Activated CD4-positive, CD25-positive, alpha-beta regulatory T cell (primary cell): ENCODE measurements at places on chromosomes 6 and 20.

DNA sequence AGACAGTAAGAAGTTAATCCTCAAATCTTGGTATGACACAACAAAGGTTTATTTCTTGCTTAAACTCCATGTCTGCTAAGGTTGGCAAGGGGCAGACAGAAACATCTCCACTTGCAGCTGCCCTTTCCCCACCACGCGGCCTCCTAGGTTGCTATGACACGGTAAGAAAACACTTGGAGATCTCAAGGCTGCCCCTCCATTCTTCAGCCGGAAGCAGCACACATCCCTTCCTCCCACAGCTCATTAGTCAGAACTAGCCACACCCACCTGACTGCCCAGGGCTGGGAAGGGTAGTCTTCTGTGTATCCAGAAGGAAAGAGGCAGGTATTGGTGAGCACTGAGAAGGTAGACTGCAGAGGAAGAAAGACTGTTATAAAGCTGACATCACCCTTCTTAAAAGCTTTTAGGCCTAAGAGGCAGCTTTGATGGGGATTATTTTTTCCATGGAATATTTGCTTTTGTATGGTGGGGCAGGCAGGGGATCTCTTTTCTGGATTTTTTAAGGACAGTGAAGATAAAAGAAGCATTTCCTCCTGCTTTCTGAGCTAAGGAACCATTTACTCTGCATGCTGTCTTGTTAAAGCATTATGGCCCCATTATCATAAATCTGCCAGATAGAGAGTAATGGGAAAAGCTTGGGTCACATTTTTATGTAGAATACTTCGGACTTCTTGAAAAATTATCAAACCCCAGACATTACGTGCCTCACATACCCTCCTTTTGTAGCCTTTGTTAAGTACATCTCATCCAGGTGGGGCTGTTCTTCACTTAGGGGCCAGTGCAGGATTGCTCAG, 41.6 kb downstream of the MRAP2 start:
- DNase-seq = no peak

DNA sequence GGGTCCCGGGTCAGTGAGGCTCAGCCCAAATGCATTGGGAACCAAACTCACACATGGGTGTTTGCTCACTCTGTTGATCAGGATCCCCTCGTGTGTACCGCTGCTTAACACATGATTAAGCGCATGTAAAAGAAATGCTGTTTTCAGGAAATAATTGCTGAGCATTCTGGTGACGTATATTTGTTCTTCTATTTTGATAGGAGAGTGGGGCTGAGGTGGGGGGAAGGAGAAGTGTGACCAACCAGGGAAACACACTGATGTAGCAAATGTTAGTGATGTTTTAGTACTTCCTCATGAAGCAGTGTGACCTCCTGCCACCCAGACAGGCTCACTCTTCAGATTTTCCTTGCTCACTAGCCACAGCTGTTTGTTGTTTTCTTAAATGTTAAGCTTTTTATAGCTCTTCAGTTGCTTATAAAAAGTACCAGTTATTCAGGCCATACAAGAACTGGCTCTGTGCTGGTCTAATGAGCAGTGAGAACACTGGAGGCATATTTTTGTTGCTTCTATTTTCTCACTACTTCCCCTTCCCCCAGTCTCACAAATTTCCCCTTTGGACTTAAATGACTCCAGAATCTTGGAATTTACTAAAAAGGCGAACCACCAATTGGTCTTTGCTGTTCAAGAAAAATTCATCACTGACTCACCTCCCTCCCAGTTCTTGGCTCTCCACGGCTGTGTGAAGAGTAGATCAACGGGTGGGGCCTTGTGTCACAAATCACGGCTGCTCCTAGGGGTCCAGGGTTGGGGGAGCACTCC, 79.2 kb upstream of the BACH2 start:
- no peak for DNase-seq

GRCh38 chr6:64672131-64672530, 1034.9 kb downstream of the EYS start:
- DNase-seq = no peak

GRCh38 chr20:44601801-44602204, 19.4 kb downstream of the PKIG start:
- DNase-seq = no peak

- no peak for DNase-seq
Measured at GRCh38 chr6:52505726-52506409, 71.0 kb downstream of the TRAM2 start.

DNA sequence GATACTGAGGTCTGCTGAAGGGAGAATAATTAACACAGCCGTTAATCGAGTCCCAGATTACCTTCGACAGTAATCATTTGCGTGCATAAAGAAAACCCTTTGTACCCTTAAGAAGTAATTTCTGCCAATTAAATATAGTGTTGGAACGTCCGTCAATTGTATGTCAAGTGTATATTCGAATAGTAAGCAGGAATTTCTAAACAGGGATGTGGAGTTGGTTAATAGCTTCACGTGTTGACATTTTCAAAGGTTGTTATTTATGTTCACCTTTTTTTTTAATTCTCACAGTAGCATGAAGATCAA, 798 bp upstream of the SNAP91 start:
- DNase-seq = no peak

DNA sequence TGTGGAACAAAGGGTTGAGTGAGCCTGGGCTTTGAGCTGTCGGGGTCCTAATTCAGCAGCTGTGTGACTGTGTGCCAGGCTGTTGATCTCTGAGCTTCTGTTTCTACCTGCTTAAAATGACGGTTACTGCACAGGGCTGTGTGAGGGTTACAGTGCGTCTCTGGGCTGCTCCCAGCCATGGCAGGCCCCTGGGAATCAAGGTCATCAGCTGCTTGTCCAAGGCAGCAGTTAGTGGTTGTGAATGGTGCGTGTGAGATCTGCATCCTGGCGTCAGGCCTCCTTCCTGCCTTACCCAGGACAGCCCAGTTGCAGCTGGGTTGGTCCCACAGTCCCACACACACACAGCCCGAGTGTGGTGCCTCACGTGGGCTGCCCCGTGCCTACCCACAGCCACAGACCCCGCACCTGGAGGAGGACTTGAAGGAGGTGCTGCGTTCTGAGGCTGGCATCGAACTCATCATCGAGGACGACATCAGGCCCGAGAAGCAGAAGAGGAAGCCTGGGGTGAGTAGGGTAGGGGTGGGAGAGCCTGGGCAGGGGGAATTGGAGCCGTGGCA, 15.6 kb downstream of the GTSF1L start:
- DNase-seq = no peak

GRCh38 chr6:42981836-42982235, 2.5 kb upstream of the PPP2R5D start:
- no peak for DNase-seq

- DNase-seq = no peak
Measured at GRCh38 chr20:46202766-46203509, 84.8 kb downstream of the CD40 start.

DNA sequence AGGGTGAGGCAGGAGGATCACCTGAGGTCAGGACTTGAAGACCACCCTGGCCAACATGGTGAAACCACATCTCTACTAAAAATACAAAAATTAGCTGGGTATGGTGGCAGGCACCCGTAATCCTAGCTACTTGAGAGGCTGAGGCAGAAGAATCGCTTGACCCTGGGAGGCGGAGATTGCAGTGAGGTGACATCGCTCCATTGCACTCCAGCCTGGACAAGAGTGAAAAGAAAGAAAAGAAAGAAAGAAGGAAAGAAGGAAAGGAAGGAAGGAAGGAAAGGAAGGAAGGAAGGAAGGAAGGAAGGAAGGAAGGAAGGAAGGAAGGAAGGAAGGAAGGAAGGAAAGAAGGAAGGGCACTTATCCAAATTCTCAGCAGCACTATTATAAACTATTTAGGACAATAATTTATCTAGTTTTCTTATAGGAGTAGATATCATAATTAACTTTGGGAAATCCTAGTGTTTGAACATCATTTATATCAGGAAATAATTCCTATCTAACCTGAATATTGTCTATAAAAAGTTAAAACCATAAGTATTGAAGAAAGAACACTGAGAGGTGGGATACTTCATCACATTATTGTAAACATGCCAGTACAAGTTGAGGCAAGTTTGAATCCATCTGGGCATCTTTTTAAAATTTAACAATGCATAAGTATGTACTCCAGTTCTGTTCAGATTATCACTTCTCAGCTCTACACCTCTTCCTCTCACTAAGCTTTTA, 305.5 kb downstream of the SLC35F1 start:
- no peak for DNase-seq

DNA sequence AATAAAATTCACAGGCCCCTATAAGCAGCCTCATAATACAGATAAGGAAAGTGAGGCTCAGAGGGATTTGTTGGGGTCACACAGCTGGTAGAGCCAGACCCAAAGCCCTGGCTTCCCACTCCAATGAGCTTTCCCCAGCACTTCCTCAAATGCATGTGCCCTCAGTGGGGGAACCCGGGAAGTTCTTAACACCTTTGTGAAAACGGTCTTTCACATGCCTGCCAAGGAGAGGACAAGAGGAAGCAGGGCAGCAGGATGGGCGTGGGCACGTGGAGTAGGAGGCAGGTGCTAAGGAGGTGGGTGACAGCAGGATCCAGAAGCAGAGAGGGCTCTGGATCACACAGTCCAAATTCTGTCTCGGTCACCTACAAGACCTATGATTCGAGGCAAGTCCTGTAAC, 598 bp downstream of the PI16 start:
- DNase-seq = no peak

DNA sequence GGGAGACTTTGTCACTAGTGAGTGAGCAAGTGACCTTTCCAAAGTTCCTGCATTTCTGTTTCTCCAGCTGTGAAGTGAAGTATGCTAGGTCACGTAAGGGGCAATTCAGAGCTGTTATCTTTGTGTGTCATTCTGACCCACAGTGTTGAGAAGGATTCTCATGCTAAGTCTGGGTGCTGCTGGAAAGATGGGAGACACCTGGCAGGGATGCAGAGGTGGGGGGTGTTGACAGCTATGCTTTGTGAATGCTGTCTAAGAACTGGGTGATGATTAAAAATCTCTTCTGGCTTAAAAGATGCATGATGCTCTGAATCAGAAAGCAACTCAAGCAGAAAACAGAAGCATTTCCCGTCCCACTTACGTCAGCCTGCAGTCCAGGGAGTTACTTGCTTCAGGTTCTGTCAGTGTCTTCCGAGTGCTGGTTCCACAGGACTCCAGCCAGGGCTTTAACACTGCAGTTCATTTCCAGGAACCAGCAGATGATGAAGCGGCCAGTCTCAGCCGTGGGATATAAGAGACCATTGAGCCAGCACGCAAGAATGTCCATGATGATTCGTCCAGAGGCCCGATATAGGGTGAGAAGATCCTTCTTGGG, 30.9 kb upstream of the ASXL1 start:
- no peak for DNase-seq

GRCh38 chr6:31040801-31041200, 30.5 kb downstream of the MUC22 start:
- no peak for DNase-seq

DNA sequence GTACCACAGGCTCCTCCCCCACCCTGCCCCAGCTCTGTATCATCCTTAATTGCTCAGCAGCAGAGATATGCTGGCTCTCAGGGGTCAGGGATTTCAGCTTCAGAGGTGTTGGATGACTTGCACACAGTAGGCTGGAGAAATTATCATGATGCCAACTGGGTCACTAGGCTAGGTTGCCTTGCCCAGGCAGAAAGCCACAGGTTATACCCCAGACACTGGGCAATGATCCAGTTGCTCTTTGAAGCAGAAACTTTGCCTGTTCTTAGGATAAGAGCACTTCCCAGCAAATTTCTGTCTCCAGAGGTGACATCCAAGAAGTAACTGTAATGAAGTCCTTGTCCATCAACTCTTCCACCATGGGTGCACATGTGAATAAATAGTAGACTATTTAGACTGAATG, 38.3 kb upstream of the SCML4 start:
- no peak for DNase-seq

DNA sequence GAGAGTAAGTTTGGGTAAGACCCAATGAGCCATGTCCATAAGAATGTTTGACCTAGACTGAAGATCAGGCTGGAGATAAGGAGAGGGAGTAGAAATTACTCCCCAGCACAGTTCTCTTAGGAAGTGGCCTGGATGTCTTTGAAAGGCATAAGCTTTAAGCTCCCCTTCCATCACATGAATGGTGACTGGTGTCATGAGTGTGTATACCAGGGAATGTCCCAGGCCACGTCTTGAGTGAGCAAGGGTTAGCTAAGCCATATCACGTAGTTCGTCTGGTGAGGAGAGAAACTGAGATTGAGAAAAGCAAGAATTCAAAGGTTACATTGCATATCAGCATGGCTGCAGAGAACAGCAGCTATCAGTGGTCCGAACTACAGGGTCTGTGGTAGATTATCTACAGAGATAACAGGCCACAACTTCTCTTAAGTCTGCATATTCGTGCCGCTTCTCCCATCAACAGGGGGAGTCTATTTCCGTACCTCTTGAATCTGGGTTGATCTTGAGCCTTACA, 60.1 kb upstream of the BMP2 start:
- no peak for DNase-seq

- no peak for DNase-seq
Measured at GRCh38 chr6:170108890-170109587, 181.8 kb downstream of the DLL1 start.

DNA sequence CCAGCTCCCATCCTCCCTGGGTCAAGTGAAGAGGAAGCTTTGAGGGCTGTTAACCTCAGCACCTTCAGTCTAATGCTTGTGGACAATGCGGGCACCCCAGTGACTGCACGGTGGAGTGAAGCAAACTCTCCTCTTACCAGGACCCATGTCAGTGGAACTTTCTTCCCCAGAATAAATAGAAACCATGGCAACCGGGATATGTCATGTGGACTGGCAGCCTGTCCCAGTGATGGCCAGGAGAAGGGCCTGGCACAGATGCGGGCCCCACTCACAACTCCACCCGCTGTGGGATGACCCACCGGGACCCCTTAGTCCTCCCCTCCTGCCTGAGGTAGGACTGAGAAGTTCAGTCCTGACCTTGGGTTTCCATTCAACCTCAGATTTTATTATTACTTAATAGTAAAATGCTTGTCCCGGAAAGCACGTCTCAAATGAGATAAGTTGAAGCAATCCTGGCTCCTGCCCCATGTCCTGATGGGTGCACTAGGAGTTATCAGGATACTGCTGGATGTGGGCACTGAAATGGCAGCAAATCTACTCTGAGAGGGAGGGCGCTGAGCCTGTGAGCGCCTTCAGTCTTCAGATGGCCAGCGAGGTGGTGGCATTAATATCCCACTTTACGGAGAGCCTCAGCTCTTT, 23.5 kb downstream of the TOX2 start:
- DNase-seq = no peak

DNA sequence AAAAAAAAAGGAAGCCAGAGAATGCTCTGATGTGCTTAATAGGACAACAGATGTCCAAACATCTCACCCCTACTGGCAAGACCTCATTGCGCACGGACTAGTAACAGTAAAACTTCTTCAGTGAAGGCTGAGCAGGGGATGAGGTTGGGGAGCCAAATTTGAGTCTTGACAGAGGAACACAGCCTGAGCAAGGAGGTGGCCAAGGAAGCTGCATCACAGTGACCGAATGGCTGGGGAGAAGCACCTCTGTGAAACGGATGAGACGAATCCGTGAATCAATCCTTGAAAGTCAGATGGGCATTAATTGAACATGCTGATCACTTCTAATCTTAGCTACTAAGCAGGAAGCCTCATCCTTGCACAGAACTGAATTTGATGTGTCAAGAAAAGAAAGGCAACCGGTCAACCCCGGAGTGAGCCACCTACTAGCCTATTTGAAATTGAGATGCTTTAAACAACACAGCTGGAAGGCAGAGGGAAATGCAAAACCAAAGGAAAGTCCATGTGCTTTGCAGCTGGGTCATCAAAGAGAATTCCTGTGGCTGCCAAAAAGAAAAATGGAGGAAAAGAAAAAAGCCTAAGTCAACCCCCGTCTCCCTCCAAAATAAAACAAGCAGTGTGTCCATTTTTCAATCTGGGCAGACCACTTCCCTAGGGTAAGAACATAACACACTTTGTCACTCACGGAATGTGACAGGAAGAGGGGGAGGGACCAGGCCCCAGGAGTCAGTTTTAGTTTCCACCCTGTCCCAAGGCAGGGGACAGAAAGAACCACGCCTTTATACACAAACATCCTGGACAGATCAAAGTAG, 29.5 kb downstream of the PXDC1 start:
- no peak for DNase-seq
